ENCODE measurements at places on chromosomes 6 and 20. TPM values are rescaled to one million over a fixed set of nuclear protein-coding genes. Genes with fewer than 3 reads are reported as not detected.

Gene SCRT2
- total RNA-seq: not detected

GRCh38 chr20:25750765-25751696 lies 54.4 kb upstream of the ZNF337 start:
- no peak for DNase-seq

GRCh38 chr6:31663126-31663960 lies 1.5 kb downstream of the GPANK1 start:
- no peak for DNase-seq

DNA sequence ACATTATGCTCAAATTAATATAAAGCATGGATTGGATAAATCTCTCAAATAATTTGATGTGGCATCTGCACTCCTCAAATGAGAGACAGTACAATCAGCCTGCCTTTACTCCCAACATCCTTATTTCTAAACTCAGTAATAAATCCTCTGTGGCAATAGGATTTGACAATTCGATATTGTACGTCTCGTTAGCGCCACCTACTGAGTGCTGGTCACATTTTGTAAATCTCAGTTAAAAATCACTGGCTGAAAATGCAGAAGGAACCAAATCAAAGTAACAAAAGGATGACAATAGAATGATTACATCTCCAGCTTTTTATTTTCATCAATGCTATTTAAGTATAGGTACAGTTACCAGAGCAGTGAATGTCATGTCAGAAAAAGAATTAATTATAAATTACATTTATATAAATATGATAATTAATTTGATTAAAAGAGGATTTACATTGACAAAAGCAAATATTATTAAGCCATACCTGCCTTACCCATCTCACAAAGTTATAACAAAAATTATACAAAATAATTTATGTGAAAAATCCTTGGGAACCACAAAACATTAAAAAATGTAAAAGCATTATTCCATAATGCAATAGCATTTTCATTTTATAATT lies 20.2 kb upstream of the GJE1 start:
- DNase-seq: peak; percentile 52

GRCh38 chr6:32664354-32664753 lies 2.1 kb downstream of the HLA-DQB1 start:
- DNase-seq: no peak

DNA sequence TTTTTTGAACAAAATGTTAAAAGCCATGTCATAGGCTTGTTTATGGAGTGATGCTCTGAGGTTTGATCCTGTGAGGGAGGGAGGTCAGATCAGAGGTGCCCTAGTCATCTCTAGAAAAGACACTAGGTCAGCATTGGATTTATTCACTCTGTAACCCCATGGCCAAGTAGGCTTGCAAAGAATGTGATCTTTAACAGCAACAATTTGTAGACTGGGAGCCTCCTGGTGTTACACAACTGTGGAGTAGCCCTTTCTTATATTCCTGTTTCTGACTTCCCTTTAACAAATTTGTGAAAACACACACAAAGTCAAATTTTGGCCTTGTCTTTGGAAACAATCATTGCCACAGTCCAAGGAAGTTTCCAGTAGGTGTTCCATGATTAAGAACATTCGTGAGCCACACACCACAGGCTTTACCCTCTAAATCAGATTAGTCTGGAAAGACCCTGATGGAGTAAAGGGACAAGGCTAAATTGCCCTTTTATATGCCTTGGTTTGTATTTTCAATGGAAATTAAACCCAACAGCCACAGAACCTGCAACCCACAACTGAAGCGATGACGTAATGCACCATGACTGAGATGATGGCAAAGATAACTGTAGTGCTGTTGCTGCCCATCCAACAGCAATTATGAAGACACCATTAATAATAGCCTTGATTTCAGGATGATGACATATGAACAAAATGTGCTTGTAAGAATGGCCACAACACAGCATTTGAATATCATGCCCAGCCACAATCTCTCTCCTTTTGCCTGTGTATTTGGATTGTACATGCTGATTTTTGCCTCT lies 22.1 kb downstream of the SCP2D1 start:
- DNase-seq: no peak

DNA sequence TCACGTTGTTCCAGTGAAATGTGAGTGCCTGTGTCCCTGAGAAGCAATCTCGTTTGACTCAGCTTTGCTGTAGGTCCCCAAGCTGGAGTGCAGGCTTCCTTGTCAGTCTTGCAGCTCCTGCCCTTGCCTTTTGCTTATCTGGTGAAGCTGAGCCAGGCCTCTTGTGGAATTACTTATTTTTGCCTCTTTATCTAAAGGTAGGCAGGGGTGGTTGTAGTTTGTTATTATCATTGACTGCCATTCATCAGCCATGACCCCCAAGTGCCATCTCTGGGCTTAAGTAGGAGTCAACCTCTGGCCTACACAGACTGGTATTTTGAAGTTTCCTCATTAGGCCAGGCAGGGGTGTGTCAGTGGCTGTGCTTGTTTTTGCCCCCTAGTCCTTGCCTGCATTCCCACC lies 2.1 kb downstream of the TMEM14B start:
- DNase-seq: no peak
